ENCODE measurements at places on chromosomes 2 and 18.

DNA sequence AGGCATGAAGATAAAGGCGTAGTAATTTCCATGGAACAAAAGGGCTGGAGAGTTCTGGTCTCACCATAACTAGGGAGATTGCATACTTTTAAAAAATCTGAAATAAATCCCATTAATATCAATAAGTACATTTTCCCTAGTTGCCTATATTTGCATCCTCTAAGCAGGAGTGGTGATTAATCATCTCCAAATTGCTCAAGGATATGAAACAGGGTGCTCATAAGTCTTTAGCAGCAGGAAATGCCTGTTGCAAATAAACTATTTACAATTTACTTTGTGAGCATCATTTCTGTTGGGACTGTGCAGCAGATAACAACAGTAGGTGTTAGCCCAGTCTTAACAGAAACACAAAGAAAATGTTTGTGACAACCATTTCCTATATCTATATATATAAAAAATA, 92.4 kb upstream of the TMEM178A start:
- no peak for DNase-seq

GRCh38 chr2:37880551-37880950, 44.5 kb upstream of the RMDN2 start:
- no peak for DNase-seq

DNA sequence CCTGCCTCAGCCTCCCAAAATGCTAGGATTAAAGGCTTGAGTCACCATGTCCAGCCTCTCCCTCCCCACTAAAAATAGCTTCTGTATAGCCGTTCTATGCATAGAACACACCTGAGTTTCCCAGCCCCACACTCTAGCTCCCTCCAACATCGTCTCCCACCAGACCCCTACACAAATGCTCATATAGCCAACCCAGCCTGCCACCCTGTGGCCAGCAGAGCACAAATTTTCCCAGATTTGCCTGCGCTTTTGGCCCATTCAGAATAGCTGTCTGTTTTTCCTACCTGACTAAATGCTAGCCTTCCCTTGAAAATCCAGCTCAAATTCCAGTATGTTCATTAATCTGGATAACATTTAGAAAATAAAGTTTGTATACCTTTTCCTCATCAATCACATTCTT, 22.8 kb downstream of the TRABD2A start:
- DNase-seq, result no peak

DNA sequence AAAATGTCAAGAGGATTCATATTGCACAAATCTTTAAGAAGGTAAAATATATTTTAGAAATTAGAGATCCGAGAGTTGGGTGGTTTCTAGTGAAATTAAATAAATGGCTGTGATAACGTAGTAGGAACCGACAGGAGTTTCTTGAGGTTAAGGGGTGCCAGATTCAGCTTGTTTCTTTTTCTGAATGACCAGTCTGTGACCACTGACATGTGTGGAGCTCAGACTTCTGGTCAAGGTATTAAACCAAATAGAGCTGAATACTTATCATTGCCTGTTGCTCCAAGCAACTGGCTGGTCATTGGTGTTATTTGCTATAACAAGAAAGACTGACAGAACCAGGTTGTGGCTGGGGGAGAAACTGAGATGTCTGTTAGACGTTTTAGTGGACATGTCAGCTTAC, 408.2 kb upstream of the HS6ST1 start:
- DNase-seq, result no peak

GRCh38 chr2:9311488-9311887, 104.9 kb downstream of the ASAP2 start:
- peak; percentile 89 for DNase-seq

DNA sequence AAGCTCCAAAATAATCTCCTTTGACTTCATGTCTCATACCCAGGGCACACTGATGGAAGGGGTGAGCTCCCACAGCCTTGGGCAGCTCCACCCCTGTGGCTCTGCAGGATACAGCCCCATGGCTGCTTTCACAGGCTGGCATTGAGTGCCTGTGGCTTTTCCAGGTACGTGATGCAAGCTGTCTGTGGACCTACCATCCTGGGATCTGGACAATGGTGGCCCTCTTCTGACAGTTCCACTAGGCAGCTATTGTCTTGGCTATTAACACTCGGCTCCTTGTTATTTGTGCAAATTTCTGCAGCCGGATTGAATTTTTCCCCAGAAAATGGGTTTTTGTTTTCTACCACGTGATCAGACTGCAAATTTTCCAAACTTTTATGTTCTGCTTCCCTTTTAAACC, 634.2 kb downstream of the TSN start:
- no peak for DNase-seq

DNA sequence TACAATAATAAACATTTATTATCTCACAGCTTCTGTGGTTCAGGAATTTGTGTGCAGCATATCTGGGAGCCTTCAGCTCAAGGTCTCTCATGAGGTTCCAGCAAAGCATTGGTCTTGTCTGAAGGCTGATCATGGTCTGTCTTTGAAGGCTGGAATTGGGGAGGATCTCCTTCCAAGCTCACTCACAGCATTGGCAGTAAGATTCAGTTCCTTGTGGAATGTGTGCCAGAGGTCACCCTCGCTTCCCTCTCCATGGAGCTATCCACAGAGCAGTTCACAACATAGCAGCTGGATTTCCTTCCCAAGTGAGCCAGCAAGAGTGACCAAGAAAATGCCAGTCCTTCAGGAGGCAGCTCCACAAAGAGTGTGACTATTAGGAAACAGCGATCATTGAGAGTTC, 202.2 kb upstream of the ST6GAL2 start:
- no peak for DNase-seq

DNA sequence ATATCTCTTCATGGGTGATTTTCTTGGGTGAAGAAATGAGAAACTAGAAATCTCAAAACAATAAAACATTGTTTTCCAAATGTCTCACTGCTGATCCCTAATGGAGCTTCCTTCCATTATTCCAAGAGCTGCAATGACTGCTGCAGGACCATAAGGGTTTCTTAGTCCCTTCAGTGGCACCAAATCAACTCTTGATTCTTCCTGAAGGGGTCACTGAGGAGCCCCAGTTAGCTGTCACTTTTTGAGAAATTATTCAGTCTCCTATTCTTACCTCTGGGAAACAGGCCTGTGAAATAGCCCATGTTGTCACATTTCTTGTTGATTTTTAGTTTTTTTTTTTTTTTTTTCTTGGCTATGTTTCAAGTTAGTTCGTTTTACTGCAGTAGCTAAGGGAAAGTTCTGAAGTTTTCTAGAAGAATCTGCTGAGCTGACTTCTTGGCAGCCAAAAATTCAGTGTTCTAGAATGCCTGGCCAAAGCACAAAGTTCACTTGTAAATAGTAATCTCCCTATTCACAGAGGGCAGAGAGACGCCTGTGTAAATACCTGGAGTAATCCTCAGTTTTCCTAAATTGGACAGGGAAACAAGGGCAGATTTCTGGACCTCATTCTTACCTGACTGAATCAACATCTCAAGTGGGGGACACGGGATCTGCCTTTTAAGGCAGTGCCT, 480.0 kb downstream of the RIT2 start:
- DNase-seq, result no peak

DNA sequence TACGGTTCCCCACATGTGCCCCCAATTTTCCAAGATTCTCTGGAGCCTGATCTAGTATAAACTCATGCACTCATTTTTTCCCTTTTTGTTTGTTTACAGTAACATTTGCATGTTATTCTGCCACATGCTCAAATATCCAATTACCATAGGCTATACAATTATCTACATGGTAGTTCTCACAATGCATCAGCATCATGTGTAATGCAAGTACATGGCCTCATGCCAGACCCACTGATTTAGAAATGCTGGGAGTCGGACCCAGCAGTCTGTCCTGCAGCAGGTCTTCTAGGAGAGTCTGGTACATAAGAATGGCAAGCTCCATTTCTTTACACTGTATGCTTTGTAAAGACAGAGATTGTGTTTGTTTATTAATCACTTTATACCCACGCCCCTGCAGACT, 107.7 kb downstream of the CBLN2 start:
- DNase-seq, result no peak

DNA sequence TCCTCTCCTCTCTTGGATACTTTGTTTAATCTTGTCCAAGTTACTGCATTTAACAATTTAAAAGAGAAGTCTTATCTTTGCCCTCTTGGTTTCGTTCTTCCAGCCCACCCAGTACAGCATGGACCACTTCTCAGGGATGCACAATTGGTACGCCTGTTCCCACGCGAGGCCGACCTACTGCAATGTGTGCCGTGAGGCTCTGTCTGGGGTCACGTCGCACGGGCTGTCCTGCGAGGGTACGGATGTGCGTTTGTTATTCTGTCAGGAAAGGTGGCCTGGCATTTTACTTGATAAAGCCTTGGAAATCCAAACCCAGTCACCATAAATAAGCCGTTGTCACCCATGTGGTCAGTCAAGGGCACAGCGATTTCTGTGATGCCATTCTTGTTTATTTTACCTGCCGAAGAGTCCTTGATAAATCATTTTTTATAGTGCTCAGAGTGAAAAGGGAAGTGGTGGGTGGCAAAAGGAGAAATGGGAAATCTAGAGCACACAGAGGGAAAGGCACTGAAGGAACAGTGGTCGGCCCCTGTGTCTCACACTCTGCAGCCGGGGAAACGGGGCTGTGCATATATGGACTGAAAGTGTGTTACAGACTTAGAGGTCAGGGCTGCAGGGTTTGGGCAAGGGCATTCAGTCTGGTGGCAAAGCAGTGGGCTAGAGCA, 80.5 kb downstream of the DGKD start:
- no peak for DNase-seq

- no peak for DNase-seq
These were observed 126.2 kb upstream of the EML6 start for GRCh38 chr2:54597153-54597848.

- DNase-seq, result peak; percentile 86
These were observed 4.7 kb upstream of the DNAJB2 start for GRCh38 chr2:219274361-219274921.

DNA sequence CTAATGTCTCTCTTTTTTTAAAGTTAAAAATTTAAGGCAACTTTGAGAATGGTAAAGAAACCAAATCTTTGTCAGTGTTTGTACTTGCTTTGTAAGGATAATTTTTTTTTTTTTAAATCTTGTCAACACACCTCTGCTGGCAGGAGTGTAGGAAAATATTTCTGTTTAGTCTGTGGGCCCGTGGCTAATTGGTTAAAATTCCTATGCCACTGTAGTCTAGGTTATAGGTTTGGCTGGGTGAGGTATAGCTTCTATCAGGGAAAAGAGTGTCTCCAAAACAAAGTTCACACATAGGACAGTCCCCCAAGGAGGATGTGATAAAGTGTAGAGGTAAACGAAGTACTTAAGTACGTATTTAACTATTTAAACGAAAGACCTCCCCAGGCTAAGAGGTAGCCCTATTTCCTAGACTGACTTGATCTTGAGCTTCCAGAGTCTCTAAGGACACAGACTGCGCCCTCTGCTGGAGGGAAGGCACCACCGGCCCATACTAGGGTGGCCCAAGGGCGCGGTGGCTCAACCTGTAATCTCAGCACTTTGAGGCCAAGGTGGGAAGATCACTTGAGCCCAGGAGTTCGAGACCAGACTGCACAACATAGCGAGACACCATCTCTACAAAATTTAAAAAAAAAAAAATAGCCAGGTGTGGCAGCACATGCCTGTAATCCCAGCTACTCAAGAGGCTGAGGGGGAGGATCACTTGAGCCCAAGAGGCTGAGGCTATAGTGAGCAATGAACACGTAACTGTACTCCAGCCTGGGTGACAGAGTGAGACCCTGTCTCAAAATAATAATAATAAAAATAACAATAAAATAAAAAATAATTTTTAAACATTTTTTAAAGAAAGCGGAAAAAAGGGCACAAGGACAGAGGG, 8.9 kb downstream of the TEX44 start:
- peak; percentile 73 for DNase-seq

GRCh38 chr2:45974762-45975408, 322.3 kb upstream of the EPAS1 start:
- no peak for DNase-seq

- DNase-seq, result peak; percentile 65
These were observed 27.3 kb upstream of the C2orf66 start for GRCh38 chr2:196836440-196836839.

GRCh38 chr2:210128961-210129360, 42.2 kb downstream of the KANSL1L start:
- DNase-seq, result no peak
